ENCODE measurements at places on chromosomes 16 and 17. TPM values are rescaled to one million over a fixed set of nuclear protein-coding genes. Genes with fewer than 3 reads are reported as not detected.

GRCh38 chr17:1376061-1376460 is 24.0 kb downstream of the YWHAE start:
- no peak for DNase-seq

DNA sequence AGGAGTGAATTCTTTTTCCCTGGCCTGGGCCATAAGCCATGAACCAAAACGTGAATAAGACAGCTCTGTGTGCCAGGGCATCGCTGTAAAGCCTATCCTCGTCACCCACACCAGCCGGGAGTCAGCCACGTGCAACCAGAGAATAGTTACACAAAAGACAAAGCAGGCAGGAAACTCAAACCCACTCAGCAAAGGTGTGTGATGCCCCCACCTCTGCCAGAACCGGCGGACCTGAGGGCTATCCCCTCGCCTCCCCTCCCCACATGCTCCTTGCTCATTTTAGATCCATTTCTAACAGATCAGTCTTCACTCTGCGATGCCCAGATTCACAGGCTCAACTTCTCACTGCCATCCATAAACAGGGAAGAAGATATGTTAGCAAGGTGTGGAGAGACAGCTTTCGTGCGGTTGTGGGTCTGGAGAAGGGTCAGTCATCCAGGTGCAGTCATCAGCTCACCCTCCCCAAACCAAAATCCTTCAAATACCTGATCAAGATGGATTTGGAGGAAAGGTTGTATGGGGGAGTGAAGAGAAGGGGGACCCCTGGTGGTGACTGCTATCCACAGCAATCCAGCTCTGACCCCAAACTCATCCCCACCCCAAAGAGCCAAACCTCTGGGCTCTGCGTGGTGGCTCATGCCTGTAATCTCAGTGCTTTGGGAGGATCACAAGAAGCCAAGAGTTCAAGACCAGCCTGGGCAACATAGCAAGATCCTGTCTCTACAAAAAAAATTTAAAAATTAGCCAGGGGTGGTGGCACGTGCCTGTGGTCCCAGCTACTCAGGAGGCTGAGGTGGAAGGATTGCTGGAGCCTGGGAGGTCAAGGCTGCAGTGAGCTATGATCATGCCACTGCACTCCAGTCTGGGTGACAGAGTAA is 219.2 kb downstream of the C16orf78 start:
- peak; percentile 38 for DNase-seq

CMTM2 gene
- not detected for total RNA-seq

DNA sequence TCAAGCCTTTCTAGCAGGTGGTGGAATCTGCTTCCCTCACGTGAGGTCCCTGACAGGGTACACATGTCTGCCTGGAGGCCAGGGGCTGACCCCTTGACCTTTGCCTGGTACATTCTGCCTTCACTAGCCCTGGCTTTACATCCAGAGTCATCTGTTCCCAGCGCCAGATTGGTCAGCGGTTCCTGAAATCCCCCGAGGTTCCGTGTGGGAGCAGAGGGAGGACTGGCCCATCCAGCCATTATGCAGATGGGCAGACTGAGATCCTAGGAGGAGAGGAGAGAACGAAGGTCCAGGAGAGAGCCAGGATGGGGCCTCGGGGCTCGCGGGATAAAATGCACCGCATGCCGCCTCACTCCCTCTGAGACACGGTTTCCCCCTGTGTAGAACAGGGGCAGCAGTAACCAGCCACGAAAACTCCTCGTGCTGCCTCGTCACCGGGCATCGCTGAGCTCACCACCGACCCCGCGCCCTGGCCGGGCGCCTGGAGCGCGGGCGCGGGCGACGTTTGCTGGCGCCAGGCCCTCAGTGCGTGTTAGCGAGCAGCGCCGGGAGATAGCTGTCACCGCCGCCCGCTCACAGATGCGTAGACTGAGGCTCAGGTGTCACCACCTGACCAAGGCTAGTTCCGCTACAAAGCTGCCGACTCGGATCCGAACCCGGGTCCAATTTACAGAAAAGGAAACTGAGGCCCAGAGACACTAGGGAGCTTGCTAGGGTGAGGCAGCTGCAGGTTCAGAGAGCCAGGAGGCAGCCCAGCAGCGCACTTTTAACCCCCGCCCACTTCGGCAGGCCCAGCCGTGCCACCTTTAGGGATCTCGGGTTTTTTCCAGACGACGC is 811 bp upstream of the MAP2K3 start:
- DNase-seq = no peak
